ENCODE measurements at places on chromosomes 13 and 19. TPM values are rescaled to one million over a fixed set of nuclear protein-coding genes. Genes with fewer than 3 reads are reported as not detected.

The IZUMO4 gene
- total RNA-seq: 1.0 TPM

The GJB2 gene
- 0.14 TPM for total RNA-seq

The ZNF628 gene
- 1.3 TPM for total RNA-seq

The SIGLEC11 gene
- not detected for total RNA-seq

The GTPBP3 gene
- total RNA-seq: 11.5 TPM

The OR10H1 gene
- not detected for total RNA-seq

The GPR4 gene
- not detected for total RNA-seq

The NLRP12 gene
- under 0.01 TPM for total RNA-seq
